ENCODE measurements at places on chromosomes 7 and 10. TPM values are rescaled to one million over a fixed set of nuclear protein-coding genes. Genes with fewer than 3 reads are reported as not detected.
A peak's percentile ranks its signal among the peaks of the same experiment; 100 is the strongest.

- no peak for DNase-seq
- H3K27me3 ChIP-seq, result no peaks in the 10 kb centered on the region
- H3K4me3 ChIP-seq, result no peak overlapping the region
- no peaks in the 10 kb centered on the region for H3K36me3 ChIP-seq
- no peak overlapping the region for H3K27ac ChIP-seq
Observed at GRCh38 chr10:133040198-133040597, 47.5 kb upstream of the ADGRA1 start.

GRCh38 chr10:110797416-110797815, 74.3 kb upstream of the PDCD4 start:
- H3K4me3 ChIP-seq, result no peak overlapping the region
- H3K36me3 ChIP-seq, result no peaks in the 10 kb centered on the region
- peaks cover under 1% of the 10 kb centered on the region for H3K4me1 ChIP-seq
- DNase-seq, result no peak
- H3K27me3 ChIP-seq, result peaks cover 13% of the 10 kb centered on the region

GRID2IP gene
- not detected for total RNA-seq

- H3K4me1 ChIP-seq, result peaks cover 61% of the 10 kb centered on the region
- peak overlapping the region; percentile 99 for H3K27ac ChIP-seq
- peak; percentile 98 for DNase-seq
- no peaks in the 10 kb centered on the region for H3K27me3 ChIP-seq
Observed at GRCh38 chr10:97542169-97543024, 30.2 kb upstream of the ANKRD2 start.

DNA sequence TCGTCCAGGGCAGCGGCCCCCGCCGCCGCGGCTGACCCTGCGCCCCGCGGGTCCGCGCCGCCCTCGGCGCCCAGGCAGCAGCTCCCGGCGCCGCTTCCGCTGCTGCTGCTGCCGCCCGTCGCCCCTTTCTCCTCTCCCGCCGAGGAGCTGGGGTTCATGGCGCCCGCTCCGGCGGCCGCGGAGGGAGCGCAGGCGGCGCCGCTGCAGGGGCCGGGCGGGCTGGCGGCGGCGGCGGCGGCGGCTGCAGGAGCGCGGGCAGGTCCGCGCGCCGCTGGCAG, 286 bp downstream of the DGKI start:
- no peak overlapping the region for H3K27ac ChIP-seq
- H3K27me3 ChIP-seq, result peaks cover 34% of the 10 kb centered on the region
- peaks cover 2% of the 10 kb centered on the region for H3K4me1 ChIP-seq
- DNase-seq, result no peak
- H3K4me3 ChIP-seq, result no peak overlapping the region

PDK4 gene
- total RNA-seq, result 2.5 TPM
